Stimulated activated CD4-positive, alpha-beta T cell treated with anti-CD3 and anti-CD28 coated beads, Interleukin-4, amount 100 ng/mL, for 4 hours (primary cell): ENCODE measurements at places on chromosomes 4 and X.

- DNase-seq = no peak
Observed at GRCh38 chrX:136759968-136760367, 20.8 kb downstream of the ARHGEF6 start.

- no peak for DNase-seq
Observed at GRCh38 chr4:122890147-122890795, 32.1 kb downstream of the NUDT6 start.

- no peak for DNase-seq
Observed at GRCh38 chr4:7430368-7430964, 4.3 kb downstream of the PSAPL1 start.

DNA sequence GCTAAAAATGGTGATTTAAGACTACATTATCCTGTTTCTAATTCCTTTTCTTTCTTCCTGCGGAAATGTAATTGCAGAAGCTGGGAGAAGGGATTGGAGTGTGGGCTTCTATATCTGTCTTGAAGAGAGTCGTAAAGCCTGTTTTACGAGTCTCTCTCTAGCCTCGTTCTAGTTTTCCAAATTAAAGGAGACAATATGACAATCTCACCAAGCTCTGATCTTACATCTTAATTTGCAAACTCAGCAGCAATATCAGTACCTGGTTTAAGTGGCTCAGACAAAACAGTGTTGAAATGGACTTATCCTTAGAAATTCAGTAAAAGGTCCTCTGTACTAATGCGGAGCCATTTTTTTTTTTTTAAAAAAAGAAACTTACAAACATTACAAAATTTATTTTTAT lies 349.5 kb upstream of the HAND2 start:
- DNase-seq = no peak

GRCh38 chrX:1528186-1528883 lies 8.7 kb downstream of the P2RY8 start:
- no peak for DNase-seq

GRCh38 chr4:107826421-107826980 lies 1.8 kb downstream of the SGMS2 start:
- DNase-seq = no peak

- no peak for DNase-seq
Observed at GRCh38 chr4:87354168-87355102, 31.8 kb upstream of the HSD17B13 start.

GRCh38 chr4:122150931-122151330 lies 1.2 kb upstream of the BLTP1 start:
- no peak for DNase-seq

- DNase-seq = no peak
Observed at GRCh38 chr4:26529479-26529878, 39.2 kb upstream of the CCKAR start.

- no peak for DNase-seq
Observed at GRCh38 chr4:148730082-148730640, 287.9 kb upstream of the NR3C2 start.

DNA sequence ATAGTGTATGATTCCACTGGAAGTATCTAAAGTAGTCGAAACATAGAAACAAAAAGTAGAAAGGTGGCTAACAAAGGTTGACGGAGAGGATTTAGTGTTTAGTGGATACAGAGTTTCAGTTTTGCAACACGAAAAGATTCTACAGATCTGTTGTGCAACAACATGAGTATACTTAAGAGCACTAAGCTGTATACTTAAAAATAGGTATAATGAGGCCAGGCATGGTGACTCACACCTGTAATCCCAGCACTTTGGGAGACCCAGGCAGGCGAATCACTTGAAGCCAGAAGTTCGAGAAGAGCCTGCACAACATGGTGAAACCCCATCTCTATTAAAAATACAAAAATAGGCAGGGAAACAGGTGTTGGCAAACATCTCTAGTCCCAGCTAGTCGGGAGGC lies 7.9 kb upstream of the ATRX start:
- DNase-seq = no peak

DNA sequence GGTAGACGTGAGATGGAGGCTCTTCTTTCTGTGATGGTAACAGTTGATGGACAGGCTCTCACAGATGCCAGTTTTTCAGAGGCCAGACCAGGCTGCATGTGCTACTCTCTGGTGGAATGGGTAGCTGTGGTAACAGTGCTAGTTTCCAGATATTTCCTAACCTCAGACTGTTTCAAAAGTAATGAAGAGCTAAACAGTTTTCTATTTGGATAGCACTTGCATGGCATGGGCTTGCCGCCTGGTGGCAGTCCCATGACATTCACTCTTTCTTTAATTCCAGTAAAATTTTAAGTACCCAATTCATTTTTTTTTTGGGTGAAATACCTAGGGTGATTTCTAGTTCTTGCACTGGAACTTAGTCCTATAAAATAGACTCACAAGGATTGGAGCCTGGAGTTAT lies 220.2 kb upstream of the MAD2L1 start:
- DNase-seq = no peak

DNA sequence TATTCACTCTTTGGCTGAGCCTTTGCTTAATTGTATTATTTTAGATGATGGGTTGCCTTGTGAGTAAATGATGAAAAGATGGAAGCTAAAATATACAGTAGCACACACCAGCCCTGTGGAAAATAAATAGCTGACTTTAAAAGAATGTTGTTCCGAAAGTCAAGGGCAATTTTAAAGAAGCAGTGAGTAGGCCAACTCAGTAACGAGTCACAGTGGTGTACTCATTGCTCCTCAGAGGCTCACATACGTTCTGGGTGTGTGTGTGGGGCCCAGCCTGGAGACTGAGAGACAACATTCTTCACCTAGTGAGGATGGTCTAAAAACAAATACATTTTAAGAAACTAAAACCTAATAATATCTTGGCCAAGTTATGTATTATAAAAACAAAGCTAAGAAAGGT lies 640.3 kb downstream of the TRIML1 start:
- DNase-seq = no peak

DNA sequence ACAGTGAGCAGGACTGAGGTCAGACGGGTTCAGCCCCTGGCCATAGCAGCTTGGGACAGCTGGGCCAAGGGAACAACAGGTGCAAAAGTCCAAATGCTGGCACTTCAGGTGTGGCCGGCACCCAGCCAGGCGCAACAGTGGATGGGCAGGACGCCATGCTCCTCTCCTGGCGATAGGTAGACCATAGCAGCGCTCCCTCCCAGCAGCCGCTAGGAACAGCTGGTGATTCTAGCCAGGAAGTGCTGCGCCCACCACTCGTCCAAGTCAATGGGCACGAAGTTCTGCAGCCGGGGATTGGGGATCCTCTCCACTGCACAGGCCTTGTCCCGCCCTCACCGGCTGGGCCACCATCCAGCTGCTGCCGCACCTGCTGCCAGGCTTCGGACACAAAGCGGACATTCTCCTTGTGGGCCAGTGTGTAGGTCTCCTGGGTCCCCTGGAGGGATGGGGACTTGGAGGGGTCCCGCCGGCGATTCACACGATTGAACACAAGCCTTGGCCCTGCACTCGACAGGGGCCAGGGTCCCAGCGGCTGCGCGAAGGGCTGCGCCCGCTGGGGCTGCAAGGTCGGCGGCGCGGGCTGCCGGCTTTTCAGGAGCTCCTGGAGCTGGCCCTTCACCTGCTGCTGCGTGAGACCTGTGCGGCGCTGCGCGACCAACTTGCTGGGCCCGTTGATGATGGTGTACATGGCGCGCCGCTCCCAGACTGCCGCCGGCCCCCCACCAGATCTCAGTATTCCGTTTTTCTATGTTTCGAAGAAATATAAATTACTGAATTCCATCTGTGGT lies 227.5 kb upstream of the STK26 start:
- no peak for DNase-seq

- DNase-seq = no peak
Observed at GRCh38 chrX:40418146-40418812, 162.5 kb upstream of the ATP6AP2 start.

DNA sequence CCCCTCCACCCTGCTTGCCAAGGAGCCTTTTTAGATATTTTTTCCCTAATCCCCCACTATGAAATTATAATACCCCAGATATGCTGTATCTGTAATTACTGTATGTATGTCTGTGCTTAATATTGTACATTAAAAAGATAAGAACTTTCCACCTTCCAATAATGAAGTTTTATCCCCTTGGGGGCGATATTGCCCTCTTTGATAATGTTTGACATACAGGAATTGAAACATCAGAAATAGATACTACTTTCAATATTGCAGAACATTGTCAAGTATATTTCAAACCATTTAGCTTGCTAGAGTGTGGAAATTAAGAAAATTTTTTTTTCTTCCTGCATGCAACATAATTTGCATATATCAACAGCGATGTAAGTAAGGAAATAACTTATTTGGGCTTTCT lies 58.9 kb downstream of the NAF1 start:
- no peak for DNase-seq

DNA sequence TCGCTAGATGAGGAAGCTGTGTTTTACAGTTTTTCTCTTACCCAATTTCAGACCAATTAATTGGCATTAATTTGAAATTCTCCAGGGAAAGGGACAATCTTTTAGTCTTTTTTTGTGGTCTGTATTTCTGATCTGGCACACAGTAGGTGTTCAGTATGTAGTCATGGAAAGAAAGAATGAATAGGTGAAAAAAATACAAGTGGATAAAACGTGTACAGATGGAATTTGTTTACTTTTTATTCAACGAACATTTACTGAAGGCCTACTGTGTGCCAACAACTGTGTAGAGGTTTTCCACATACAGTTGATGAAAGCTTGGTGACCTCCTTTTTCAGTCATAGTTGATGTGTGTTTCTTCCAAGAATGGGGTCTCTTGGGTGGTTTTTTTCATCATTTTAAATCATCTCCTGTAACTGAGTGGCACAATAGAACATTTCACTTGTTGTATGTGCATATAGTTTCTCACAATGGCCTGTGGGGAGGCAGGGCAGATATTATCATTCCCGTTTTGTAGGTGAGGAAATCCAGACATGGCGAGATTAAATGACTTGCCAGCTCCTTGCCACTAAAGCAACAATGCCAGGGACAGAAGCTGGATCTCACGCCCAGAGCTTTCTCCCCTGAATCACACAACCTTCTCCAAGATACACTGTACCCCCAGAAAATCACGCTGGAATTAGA lies 102.4 kb downstream of the CEP135 start:
- DNase-seq = no peak

GRCh38 chr4:143421609-143422008 lies 84.9 kb downstream of the GAB1 start:
- no peak for DNase-seq

DNA sequence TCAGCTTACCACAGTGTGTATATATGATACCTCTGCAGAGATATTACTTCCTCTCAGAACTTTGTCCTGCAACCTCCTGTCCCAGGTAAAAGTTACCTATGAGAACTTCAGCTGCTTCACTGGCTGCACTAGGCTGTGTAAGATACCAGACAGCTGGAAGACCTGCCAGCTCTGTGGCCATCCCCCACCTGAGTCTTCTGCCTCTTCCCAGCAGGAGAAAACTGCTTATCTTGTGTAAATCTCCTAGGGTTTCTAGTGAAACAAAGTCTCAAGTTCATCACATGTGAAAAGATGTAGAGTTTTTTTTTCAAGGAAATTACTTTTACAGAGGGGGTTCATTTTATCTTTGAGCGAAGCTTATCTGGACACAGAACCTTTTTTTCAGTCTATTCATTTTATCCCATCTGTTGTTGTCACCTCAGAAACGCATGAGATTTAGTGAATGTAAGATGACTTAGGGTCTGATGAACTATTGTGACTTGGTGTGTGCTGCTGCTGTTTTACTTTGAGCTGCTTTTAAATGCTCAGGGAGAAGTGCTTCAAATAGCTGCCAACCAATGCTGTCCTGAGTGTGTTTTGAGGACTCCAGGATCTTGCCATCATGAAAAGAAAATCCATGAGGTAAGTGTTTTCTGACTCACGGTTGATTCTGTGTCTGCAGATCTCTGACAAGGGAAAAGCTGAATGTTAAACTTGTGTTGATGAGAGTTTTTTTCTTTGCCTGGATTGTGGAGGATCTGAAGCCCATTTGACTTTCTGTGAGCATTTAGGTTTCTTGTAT lies 187.8 kb downstream of the FRAS1 start:
- DNase-seq = no peak

GRCh38 chr4:46656071-46656470 lies 253.0 kb downstream of the COX7B2 start:
- DNase-seq = no peak

DNA sequence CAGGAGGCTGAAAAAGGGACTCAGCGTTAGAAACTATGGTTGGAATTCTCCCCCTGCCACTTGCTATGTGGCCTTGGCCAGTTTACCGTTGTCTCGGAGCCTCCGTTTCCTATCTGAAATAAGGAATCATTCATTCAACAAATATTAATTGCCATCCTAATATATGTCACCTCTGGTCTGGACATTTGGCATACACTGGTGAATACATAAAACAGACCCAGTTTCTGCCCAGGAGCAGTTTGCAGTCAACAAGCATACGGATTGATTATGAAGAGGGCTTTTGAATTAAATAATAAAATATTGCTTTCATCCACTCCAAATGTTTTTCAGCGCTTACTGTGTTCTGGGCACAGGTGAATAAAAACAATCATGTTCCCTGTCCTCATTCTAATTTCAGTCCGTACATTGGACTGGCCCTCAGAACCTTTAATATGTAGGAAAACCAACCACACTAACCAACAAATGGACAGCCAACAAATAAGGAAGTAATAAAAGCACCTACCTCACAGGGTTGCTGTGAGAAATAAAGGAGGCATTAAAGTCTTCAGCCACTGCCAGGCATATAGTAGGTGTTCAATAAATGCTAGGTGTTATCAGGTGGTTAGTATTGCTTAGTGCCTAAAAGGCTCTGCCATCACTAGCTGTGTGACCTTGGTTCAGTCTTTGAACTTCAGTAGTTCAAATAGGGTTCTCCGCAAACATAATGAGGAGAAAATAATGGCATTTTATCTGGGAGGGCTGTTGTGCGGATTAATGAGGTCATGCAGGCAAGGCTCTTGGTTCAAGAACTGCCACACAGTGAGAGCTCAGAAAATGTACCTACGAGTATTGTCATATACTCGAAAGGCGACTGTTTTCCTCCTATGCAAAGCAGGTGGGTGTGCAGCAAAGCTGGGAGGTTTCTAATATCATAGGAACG lies 7.3 kb upstream of the GSX2 start:
- no peak for DNase-seq

DNA sequence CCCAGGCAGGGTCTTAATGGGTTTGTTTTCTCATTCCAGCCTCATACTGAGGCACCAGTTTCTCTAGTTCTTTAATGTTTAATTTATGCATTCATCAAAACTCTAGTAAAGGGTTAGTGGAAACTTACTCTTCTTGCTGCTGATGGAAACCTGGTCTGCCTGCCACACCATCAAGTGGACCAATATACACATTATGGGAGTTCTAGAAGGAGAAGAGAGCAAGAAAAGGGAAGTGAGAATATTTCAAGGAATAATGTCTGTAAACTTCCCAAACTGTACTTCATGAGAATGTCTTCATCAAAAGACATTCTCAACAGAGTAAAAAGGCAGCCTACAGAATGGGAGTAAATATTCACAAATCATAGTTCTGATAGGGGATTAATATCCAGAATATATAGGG lies 20.9 kb upstream of the DHX15 start:
- DNase-seq = no peak

DNA sequence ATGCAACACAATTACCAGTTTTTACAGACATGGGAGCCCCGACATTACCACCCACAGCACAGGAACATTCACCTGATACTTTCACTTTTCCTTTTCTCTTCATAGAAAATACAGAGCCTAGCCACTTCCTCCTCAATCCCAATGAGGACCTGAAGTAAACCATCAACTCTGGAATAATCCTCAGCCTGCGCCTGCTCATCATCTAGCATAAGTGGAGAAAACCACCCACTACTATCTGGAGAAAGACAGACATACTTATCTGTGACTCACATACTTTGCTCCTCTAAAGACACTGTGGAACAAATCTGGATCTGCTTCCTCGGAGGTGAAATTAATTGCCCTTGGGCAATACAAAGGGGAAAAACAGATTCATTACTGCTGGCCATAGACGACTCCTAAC lies 47.8 kb downstream of the ZCCHC13 start:
- no peak for DNase-seq

- no peak for DNase-seq
Observed at GRCh38 chr4:78298618-78299017, 241.5 kb downstream of the FRAS1 start.
